Stimulated activated CD8-positive, alpha-beta memory T cell treated with anti-CD3 and anti-CD28 coated beads, Interleukin-4, amount 100 ng/mL, for 4 hours (primary cell): ENCODE measurements at places on chromosomes 13 and 19.

DNA sequence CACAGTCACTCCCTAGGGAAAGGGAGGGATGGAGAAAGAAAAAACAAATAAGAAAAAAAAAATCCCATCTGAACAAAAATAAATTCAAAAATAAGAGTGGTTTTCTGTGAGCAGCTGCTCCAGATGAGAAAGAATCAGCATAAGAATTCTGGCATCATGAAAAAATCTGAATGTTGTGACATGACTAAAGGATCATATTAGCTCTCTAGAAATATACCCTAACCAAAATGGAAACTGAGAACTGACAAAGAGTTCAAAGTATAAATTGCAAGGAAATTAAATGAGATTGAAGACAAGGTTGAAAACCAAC lies 579.0 kb downstream of the UQCRFS1 start:
- no peak for DNase-seq

DNA sequence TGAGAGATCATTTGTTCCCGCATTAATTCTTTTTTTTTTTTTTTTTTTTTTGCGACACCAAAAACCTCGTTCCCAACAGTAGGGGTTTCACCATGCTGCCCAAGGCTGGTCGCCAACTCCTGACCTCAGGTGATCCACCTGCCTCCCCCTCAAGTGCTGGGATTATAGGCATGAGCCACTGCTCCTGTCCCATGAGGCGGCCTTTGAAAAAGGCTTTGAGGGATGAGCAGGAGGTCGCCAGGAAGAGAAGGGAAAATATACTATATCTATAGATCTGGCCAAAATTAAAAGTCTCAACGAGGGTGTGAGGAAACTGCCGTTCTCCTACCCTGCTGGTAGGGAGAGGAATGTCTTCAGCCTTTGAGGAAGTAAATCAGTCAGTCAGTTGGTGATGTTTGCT lies 26.2 kb downstream of the ZNF473 start:
- DNase-seq: no peak

GRCh38 chr13:74575729-74576125 lies 441.5 kb upstream of the KLF12 start:
- DNase-seq: no peak

DNA sequence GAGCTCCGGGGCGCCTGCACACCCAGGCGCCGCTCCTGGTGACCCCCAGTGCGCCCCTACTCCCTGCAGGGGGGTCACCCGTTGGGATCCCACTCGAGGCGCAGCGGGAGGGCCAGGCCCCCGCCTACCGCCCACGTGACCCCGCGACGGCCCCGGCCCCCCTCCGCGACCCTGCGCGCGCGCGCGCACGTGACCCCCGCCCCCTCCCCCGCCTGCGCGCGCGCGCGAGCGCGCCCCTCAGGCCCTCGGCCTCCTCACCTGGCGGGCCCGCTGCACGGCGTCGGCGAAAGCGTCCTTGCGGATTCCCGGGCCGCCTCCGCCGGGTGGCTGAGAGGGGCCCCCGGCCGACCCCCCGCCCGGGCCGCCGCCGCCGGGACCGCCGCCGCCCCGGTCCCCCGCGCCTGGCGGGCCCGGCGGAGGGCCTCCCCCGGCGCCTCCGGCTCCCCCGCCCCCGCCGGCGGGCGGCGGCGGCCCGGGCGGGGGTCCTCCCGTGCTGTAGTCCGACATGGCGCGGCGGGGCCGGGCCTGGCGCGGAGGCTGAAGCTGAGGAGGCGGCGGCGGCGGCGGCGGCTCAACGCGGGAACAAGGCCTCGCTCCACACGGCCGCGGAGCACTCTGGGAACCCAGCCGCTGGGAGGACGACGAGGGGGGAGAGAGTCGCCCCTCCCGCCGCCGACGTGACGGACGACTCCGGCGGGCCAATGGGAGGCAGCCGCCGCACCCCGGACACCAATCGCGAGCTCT lies at the start of gene KHSRP:
Gene KHSRP, minus strand, starts transcription at position 617 of the 744 bp plus-strand sequence. Its CDS starts 110 bp downstream, at position 507.
- no peak for DNase-seq

GRCh38 chr13:35342440-35342839 lies 134.0 kb downstream of the MAB21L1 start:
- no peak for DNase-seq

- no peak for DNase-seq
Measured at GRCh38 chr13:77737583-77738200, 40.2 kb downstream of the SLAIN1 start.

DNA sequence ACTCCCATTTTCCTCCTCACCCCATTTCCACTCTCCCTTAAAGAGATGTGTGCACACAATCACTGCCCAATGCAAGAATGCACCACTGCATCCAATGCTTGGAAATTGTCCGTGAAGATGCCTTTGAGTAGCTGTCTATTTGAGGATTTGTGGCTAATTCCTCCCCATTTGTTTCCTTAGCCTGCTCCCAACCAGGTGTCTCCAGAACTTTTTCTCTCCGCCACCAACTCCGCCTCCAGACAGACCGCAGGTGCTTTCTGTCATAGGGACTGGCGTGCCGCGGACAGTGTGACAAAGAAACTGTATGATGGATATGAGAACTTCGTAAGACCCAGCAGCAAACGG lies 461 bp upstream of the TM9SF2 start:
- no peak for DNase-seq

DNA sequence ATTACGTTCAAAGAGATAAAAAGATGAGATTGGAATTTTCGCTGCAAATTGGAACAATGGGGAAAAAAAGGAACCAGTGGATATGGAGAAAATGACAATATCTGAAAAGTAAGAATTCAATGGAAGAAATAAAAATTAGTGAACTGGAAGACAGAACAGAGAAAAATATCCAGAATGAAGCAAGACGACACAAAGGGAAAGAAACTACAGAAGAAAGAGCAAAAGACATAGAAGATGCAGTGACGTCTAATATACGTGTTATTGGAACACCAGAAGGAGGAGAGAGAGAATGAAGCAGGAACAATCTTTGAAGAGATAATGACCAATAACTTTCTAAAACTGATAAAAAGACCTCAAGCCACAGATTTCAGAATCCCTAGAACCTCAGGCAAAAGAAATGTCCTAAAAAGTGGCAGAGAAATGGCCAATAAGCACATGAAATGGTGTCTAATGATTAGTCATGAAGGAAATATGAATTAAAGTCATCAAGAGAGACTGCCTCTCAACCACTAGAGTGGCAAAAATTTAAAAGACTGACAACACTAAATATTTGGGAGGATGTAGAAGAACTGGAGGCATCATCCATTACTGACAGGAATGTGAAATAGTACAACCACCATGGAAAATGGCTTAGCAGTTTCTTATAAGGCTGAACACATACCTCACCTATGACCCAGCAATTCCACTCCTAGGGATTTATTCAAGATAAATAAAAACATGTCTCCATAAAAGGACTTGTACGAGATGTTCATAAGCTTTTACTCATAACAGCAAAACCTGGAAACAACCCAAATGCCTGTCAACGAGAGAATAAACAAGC lies 56.5 kb downstream of the GADD45B start:
- DNase-seq: no peak

DNA sequence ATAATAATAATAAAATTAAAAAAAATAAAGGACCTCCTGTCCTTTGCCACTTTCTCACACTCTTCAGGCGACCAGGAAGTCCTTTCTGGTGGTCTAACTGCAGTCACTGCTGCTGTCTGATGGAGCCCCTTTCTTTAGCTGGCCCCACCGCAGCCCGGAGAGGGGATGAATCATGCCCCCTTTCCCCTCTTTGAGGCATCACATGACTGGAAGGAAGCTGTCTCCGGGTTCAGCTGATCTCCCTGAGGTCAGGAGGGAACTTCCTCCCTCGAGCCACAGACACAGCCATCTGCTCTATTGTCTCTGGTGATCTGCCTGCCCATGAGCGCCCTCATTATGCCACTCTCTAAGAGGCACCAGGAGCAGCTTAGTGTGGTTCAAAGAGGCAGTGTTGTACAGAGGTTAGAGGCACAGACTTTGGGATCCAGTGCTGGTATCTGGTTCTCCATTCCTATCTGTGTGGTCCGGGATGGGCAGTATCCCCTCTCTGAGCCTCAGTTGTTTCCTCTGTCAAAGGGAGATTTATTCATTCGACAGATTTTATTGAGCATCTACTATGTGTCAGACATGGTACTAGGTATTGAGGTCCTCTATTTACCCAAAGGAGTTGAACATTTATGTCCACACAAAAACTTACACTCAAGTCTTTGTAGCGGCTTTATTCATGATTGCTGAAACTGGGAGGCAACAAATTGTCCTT lies 30.0 kb downstream of the VAV1 start:
- DNase-seq: peak; percentile 56

GRCh38 chr13:88622362-88622973 lies 951.3 kb downstream of the SLITRK5 start:
- DNase-seq: no peak

GRCh38 chr19:46076951-46077814 lies 36.4 kb upstream of the IGFL4 start:
- no peak for DNase-seq

GRCh38 chr19:44677019-44677811 lies 5.9 kb downstream of the CEACAM19 start:
- DNase-seq: no peak

GRCh38 chr13:21777813-21778212 lies 106.9 kb downstream of the FGF9 start:
- no peak for DNase-seq

DNA sequence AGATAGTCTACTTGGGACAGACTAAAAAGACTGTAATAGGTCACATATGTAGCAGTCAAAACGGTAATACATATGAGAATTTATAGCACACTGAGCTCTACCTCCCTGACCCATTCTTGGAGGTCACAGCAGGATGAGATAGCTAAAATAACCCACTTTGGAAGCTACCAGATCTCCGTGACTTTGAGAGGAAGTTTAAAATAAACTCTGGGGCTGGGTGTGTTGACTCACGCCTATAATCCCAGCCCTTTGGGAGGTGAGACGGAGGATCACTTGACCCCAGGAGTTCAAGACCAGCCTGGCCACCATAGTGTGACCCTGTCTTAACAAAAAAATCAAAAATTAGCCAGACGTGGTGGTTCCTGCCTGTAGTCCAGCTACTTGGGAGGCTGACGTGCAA lies 45.3 kb downstream of the DHRS12 start:
- no peak for DNase-seq

GRCh38 chr19:54506079-54506478 lies 3.4 kb downstream of the LAIR2 start:
- DNase-seq: no peak

DNA sequence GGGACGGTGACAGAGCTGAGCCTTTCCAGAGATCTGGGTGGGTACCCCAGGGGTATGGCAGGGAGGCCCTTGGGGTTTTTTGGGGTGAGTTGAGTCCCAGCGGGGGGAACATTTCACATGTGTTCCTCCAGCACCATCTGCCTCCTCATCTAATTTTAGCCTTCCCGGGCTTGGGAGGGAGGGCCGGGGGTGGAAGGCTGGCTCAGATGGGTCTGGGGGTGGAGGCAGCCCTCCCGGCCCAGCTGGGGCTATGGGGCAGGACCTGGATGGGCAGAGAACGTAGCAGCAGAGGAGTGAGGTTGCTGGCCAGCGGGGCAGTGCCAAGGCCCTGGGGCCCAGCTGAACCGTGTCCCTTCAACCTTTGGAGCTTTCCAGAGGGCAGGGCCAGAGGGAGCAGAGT lies 23.5 kb downstream of the ADGRL1 start:
- no peak for DNase-seq

DNA sequence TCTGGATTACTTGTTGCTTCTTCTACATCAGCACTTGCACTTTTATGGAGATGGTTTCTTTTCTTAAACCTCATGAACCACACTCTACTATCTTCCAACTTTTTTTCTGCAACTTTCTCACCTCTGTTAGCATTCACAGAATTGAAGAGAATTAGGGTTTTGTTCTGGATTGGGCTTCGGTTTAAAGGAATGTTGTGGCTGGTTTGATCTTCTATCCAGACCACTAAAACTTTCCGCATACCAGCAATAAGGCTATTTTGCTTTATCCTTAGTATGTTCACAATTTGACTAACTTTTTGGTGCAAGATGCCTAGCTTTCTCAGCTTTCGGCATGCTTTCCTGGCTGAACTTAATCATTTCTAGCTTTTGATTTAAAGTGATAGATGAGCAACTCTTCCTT lies 666.7 kb upstream of the MIR17HG start:
- no peak for DNase-seq

- no peak for DNase-seq
Measured at GRCh38 chr19:34995551-34995950, 4.6 kb upstream of the GRAMD1A start.

DNA sequence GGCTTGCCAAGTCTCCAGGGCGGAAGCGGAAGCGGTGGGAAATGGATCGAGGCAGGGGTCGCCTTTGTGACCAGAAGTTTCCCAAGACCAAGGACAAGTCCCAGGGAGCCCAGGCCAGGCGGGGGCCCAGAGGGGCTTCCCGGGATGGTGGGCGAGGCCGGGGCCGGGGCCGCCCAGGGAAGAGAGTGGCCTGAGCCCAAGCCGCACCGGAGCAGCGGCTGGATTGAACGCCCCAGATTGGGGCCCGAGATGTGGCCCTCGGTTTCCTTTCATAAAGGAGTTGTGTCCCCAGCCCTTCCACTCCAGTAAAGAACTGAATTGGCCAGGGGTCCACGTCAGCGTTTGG lies 548 bp upstream of the P2RY11 start:
- no peak for DNase-seq

DNA sequence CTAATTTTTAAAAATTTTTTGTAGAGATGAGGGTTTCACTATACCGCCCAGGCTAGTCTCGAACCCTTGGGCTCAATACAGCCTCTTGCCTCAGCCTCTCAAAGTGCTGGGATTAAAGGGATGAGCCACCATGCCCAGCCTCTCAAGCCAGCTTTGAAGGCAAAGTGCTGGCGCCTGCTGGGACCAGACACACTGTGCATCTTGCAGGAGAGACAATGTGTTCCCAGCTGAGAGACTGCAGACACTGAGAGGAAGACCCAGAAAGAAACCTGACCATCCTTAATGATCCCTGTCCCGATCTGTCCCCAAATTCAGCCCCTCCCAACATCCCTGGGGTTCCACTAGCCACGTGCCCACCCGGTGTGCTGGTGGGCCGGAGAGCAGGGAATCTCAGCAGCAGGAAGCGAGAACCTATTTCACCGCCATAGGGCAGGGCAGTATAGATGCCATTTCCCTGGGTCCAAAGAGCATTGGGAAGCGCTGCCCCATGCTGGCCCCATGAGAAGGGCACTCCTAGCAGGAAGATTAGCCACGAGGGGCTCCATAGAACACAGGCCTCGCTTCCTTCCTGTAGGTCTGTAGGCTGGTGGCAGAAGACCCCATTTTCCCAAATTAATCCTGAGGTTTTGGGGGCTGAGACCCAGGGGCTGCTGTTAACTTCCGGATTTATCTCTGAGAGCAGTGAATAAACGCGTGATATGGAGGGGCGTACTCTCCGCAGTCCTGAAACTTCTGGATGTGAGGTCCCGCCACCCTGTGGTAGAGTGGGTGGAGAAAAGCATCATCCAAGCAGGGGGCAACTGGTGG lies 968 bp downstream of the RAVER1 start:
- DNase-seq: no peak
